Prostate gland (tissue), 2 donors: ENCODE measurements at places on chromosomes 5 and 9. TPM values are rescaled to one million over a fixed set of nuclear protein-coding genes. Genes with fewer than 3 reads are reported as not detected.

LCN15 gene
- not detected for total RNA-seq

- no peak for DNase-seq
Observed at GRCh38 chr9:78291240-78291925, 5.5 kb upstream of the PSAT1 start.

DNA sequence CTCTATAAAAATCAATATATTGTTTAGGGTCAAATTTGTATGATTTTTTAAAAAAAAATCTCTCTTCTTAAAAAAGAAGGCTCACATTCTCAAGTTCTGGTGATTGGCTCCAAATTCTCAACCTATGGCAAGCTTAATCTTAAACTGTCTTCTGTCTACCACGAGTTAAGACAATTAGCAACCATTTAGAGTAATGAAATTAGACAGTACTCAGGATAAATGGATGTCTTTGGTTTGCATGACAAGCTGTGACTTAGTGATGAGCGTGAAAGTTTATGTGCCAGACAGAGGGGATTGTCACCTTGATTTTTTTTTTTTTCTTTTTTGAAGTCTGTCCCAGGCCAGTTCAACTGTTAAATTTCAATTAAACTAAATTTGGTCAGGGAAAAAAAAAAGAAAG is 1632.3 kb downstream of the MAT2B start:
- DNase-seq: no peak

- no peak for DNase-seq
Observed at GRCh38 chr5:171474230-171474813, 54.9 kb downstream of the FGF18 start.
